Stimulated activated CD8-positive, alpha-beta memory T cell treated with anti-CD3 and anti-CD28 coated beads, Interleukin-4, amount 100 ng/mL, for 1 hour (primary cell): ENCODE measurements at places on chromosomes 3 and 15.

GRCh38 chr3:60167186-60167585 lies 1084.1 kb downstream of the FHIT start:
- no peak for DNase-seq

- DNase-seq: no peak
Measured at GRCh38 chr3:71694358-71694999, 30.7 kb downstream of the EIF4E3 start.

- DNase-seq: no peak
Measured at GRCh38 chr15:87871731-87872320, 384.7 kb downstream of the NTRK3 start.

DNA sequence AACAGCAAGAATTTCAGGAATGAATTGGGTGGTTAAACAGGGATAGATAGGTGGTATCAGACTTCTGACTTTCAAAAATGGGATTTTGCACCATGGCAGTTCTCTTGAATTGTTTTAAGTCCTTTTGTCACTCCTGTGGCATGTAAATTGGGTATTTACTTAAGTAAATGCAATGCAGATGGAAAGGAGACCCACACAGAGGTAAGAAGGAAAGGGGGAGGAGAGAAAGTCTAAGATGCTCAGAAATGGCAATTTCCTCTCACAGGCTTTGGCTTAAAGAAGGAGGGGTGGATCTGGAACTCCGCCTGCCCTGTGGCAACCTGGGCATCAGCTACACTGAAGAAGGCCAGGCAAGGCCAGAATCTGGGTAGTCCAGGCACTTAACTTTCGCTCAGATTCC lies 197.1 kb upstream of the UBE2E1 start:
- no peak for DNase-seq

DNA sequence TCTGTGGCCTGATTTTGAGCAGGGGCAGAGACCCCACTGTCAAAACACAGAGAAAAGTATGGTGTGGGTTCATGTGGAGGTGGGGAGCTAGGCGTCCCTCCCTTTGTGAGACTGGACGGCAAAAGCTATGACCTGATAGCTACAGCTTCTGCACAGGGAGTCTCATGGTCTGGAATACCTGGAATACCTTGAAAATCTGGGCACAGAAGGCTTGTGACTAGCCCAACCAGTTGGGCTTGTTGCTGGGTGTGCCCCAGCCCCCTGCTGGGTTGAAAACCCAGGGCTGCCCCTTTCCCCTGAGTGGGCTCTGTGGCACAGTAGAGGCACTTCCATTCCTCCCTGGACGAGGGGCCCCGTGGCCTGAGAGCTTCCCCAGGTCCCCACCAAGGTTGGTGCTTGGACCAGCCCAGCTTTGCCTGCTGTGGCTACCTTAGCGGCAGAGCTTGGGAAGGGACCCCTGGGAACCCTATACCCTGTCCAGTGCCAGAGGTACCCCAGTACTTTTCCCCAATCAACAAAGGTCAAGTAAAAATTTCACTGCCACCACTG lies 37.3 kb downstream of the SLC2A2 start:
- no peak for DNase-seq

GRCh38 chr3:31839144-31839917 lies 141.7 kb downstream of the OSBPL10 start:
- DNase-seq: no peak

GRCh38 chr3:139601191-139601961 lies 61.8 kb upstream of the RBP1 start:
- no peak for DNase-seq

DNA sequence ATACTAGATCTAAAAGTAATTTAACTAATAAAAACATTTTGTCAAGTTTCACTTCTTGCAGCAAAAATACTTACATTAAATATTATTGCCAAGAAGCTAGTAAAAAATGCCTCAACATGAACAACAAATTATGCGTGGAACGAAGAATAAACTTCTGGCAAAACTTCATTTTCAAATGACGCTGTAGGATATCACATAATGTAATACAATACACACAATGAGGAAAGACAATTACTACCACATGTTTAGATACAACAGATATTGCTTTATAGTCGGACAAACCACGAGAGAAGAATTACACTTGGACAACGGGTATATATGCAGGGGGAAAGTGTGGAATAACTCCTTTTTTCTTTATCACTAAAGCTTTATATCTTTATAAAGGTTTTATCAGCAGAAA lies 21.6 kb downstream of the P3H2 start:
- no peak for DNase-seq

GRCh38 chr3:100902572-100902971 lies 90.6 kb downstream of the ABI3BP start:
- DNase-seq: no peak

GRCh38 chr3:186258968-186259367 lies 103.1 kb downstream of the DGKG start:
- DNase-seq: no peak
